ENCODE measurements at places on chromosomes 6 and 20. TPM values are rescaled to one million over a fixed set of nuclear protein-coding genes. Genes with fewer than 3 reads are reported as not detected.
A peak's percentile ranks its signal among the peaks of the same experiment; 100 is the strongest.

DNA sequence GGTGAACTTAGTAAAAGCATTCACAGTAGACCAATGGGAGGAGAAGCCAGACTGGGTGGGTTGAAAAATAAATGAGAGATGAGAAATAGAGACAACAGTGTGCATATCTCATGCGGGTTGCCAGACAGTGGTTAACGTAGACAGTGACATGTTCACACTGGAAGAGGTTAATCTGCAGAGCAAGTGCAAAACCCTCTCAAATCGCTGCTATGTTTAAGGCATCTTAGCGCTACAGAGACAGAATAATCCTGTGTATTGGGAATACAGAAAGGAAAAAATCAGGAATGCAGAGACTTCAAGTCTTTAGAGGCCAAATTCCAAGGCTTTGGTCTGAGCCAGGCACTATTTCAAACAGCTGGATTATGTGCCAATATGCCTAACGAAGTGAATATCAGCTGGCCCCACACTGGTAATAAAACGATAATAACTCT, 107.1 kb downstream of the TSHZ2 start:
- H3K4me3 ChIP-seq, result no peak overlapping the region
- H3K27me3 ChIP-seq, result no peaks in the 10 kb centered on the region
- H3K36me3 ChIP-seq, result peaks cover 2% of the 10 kb centered on the region
- H3K27ac ChIP-seq, result no peak overlapping the region
- DNase-seq, result no peak
- H3K4me1 ChIP-seq, result peaks cover 34% of the 10 kb centered on the region

DNA sequence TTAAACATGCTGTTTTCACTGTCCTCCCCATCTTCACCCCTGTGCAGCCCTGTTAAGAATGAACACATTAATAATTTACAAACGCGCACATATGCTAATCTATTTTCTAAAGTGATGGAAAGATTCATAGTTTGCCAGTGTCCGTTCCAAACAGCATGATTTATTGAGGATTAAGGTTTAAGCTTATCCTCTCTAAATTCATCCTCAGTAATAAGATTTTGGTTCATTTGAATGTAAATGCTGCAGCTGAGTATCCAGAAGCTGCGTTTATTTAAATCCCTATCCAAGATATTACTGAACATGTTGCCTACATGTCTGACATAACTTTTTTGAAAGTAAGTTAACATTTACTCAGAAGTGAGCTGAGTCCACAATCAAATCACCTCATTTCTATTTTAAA, 42.8 kb upstream of the FAM135A start:
- DNase-seq, result no peak
- no peaks in the 10 kb centered on the region for H3K4me1 ChIP-seq
- H3K27ac ChIP-seq, result no peak overlapping the region
- peaks cover 22% of the 10 kb centered on the region for H3K27me3 ChIP-seq
- H3K4me3 ChIP-seq, result no peak overlapping the region

DNA sequence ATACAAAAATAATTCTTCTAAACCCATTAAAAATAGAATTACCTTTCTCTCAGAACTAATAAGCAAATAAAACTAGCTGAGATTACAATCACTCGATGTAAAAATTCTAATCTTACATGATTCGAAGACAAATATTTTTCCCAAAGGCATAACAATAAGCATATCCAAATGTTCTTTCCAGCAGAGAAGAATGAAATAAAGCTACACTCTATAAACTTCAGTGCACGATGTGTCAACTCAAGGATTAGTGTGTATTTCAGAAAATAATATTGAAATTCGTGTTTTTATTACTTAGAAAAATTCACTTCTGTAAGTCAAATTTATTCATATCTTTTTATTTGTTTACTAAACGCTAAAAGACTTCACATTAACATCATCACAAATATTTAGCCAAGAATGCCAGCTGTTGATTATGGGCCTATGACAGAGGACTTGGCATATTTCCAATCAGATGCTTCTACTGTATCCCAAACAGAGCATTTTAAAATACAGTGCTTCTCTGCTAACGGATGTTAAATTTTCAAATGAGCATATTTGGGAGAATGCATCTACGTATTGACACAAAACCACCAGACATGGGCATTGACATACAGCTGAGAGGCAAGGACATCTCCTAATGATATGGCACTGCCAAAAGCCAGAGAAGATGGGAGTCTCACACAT, 54.7 kb upstream of the PDE7B start:
- no peak overlapping the region for H3K4me3 ChIP-seq
- no peak for DNase-seq
- H3K27ac ChIP-seq, result no peak overlapping the region
- no peaks in the 10 kb centered on the region for H3K4me1 ChIP-seq
- H3K27me3 ChIP-seq, result no peaks in the 10 kb centered on the region

DNA sequence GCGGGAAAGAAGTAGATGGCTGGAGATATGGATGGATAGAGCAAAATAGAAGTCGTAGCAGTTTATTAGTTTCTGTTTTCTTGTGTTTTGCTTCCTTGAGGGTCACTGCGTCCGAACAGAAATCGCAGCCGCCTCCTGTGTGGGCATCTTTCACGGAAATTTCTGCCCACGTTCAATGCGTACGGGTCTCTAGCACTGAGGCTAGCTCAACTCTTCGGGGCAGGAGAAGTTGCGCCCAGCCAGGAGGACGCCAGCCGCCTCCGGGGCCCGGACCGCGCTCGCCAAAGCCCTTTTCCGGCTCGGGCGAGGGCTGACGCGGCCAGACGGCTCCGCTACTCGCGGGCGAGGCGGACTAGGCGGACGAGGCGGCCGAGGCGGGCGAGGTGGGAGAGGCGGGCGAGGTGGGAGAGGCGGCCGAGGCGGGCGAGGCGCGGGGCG, 814 bp downstream of the TFAP2B start:
- H3K4me3 ChIP-seq, result peak overlapping the region; percentile 48
- H3K4me1 ChIP-seq, result peaks cover 12% of the 10 kb centered on the region
- no peaks in the 10 kb centered on the region for H3K36me3 ChIP-seq

DNA sequence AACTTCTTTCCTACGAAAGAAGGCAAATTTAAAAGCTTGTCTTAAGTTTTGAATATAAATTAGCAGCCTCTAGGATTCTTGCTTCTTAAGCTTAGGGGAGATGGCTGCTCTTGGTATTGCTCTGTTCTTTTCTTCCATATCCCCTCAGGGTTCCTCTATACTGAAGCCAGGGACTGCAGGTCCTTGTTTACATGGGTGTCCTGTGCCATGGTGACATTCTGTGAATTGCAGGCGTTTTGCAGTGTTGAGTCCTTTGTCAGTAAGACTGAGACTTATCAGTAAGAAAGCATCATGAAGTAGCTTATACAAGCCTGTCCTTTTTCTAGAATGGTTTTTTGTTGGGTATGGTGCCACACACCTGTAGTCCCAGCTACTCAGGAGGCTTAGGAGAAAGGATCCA, 147.8 kb downstream of the ARID1B start:
- no peak overlapping the region for H3K4me3 ChIP-seq
- H3K36me3 ChIP-seq, result no peaks in the 10 kb centered on the region

DNA sequence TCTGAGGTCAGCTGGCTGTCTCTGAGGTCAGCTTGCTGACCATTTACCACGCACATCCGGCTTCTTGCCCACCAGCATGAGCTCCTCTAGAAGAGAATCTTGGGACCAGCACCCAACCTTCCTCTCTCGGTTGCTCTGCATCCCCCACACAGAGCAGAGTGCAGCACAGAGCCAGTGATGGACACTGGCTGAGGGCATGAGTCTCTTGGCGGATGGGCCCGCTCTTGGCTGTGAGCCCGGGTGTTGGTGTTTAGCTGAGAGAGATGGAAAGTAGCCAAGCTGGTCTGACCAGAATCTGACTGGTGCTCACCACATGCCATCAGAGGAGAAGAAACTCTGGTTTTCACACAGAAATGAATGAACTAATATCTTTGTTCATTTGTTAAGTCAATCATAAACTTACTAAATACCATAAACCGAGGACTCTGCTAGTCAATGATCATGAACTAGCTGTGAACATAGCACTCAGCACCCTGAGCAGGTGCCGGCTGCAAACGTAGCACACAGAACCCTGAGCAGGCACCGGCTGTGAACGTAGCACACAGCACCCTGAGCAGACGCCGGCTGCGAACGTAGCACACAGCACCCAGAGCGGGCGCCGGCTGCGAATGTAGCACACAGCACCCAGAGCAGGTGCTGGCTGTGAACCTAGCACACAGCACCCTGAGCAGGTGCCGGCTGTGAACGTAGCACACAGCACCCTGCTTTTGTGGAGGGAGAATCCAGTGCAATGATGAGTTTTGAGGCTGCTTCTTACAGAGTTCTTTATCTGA, 10.4 kb upstream of the THBS2 start:
- H3K27me3 ChIP-seq, result peaks cover 6% of the 10 kb centered on the region
- H3K36me3 ChIP-seq, result no peaks in the 10 kb centered on the region
- H3K4me1 ChIP-seq, result no peaks in the 10 kb centered on the region
- no peak overlapping the region for H3K4me3 ChIP-seq
- no peak for DNase-seq

DNA sequence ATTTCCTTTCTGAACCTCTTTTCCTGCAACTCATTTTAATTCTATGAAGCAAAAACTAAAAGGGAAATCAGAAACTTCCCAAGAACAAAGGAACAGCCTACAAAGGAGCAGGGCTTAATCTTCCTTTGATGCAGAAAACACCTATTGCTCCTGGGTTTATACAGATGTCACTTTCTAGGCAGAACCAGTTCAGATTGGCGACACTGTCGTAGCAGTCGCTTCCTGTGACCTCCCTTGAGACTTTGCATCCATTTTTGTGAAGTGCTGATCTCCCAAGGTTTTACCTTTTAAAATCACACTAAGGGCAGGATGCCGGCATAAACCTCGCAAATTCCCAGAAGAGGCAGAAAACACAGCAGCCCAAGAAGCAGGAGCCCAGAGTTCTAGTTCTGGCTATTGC, 40.1 kb downstream of the JAG1 start:
- H3K27ac ChIP-seq, result no peak overlapping the region
- H3K27me3 ChIP-seq, result no peaks in the 10 kb centered on the region
- H3K36me3 ChIP-seq, result no peaks in the 10 kb centered on the region
- no peak for DNase-seq
- H3K4me3 ChIP-seq, result no peak overlapping the region

- no peak overlapping the region for H3K4me3 ChIP-seq
- no peak for DNase-seq
- H3K4me1 ChIP-seq, result no peaks in the 10 kb centered on the region
- H3K36me3 ChIP-seq, result peaks cover 7% of the 10 kb centered on the region
Observed at GRCh38 chr20:32917191-32917950, 58.6 kb downstream of the EFCAB8 start.

GRCh38 chr6:136723780-136724179, 68.5 kb downstream of the MAP3K5 start:
- DNase-seq, result peak; percentile 42
- no peaks in the 10 kb centered on the region for H3K36me3 ChIP-seq
- peak overlapping the region; percentile 42 for H3K4me3 ChIP-seq
- H3K27me3 ChIP-seq, result no peaks in the 10 kb centered on the region

DNA sequence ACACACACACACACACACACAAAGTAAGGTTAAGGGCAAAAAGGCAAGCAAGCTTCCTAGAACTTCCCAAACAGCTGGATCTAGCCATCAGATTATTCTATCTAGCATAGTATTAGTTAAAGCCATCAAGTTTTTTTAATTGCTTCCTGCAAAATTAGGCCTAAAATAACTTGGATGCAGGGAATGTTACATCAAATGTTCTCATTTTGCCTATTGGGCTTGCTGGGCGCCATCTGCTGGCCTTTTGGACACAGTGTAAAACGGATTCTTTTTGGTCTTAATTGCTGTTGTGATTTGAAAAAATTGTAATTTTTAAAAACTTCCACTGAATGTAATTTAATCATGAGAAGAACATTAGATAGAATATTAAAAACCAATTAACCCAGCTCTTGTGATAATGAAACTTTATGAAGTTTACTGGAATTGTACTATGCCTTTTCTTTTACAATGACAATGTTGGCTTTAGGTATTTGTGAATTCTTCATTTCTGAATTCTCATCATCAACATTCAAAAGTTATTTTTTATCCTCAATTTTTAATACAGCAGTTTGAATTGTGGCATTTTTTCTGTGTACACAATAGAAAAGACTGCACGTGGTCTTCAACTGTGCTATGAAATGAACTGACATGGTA, 6.8 kb downstream of the MKKS start:
- DNase-seq, result peak; percentile 43
- peaks cover 39% of the 10 kb centered on the region for H3K4me1 ChIP-seq
- H3K4me3 ChIP-seq, result no peak overlapping the region
- H3K27ac ChIP-seq, result peak overlapping the region; percentile 83
- no peaks in the 10 kb centered on the region for H3K36me3 ChIP-seq

GRCh38 chr6:42136508-42137193, 5.8 kb downstream of the C6orf132 start:
- no peaks in the 10 kb centered on the region for H3K36me3 ChIP-seq
- peak; percentile 43 for DNase-seq
- peak overlapping the region; percentile 5 for H3K4me3 ChIP-seq
- H3K27me3 ChIP-seq, result peaks cover 22% of the 10 kb centered on the region

DNA sequence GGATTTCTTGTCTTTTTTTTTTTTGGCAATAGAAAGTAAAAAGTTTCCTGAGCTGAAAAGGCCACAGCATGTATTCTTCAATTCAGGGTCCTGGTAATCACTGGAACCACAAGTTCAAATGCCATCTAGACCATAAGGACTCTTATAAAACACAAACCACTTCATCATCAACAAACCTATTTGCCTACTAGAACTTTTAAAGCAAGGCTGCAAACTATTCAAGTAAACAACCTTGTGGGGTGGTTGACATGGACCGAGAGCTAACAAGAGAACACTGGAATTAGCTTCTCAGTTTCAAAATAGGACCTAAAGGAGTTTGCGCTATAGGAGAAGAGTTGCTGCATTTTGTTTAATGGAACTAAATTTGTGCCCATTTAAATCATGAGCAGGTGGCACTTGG, 215.9 kb downstream of the ATXN1 start:
- DNase-seq, result no peak
- H3K4me3 ChIP-seq, result no peak overlapping the region
- H3K36me3 ChIP-seq, result peaks cover 3% of the 10 kb centered on the region
- no peaks in the 10 kb centered on the region for H3K27me3 ChIP-seq
- H3K4me1 ChIP-seq, result peaks cover 26% of the 10 kb centered on the region

Gene PRKN
- 2.5 TPM for total RNA-seq

Gene TRAPPC3L
- total RNA-seq, result not detected

Gene ADGRB3
- not detected for total RNA-seq

Gene FRK
- 0.05 TPM for total RNA-seq

Gene SIRPD
- total RNA-seq, result not detected

Gene SIRPB2
- total RNA-seq, result not detected

Gene NEURL2
- 3.2 TPM for total RNA-seq

Gene ADAM33
- not detected for total RNA-seq

Measured in activated T-cell treated with anti-CD3 and anti-CD28 coated beads, Interleukin-2, amount 50 U/mL, for 72 hours (primary cell).